Endothelial cell (in vitro differentiated cells): ENCODE measurements at places on chromosomes 7 and 10. TPM values are rescaled to one million over a fixed set of nuclear protein-coding genes. Genes with fewer than 3 reads are reported as not detected.

Gene PRRT4
- 10.8 TPM for total RNA-seq

Gene EXOC4
- 94.0 TPM for total RNA-seq

GRCh38 chr10:29862923-29863614, 196.3 kb downstream of the JCAD start:
- DNase-seq: no peak

DNA sequence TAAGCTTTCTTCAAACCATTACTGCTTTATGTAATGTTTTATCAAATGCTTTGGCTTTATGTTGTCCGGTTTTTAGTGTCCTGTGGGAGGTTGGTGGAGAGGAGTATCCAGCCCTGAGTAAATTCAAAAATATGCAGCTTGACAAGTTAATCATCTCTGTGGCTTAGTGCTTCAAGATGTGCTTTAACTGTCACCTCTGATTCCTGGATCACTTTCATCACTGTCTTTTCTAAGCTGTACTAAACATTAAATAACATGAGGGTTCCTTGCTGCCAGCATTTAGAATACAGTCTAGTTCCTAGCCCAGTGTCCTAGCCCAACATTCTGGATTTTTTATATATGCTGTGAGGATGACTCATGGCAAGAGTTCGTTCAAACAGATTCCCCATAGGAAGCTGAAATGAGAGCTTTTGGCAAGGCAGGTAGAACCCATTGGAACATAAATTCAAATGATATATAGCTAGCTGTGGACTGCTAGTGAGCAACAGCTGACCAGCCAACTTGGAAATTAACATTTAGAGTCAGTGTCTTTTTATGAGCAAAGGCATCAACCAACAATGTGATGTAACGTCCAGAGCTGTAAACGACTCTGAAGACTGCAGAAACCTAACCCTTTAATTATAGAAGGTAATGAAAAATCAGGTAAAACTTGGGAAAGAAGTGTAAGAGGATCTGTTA, 80.6 kb upstream of the OIT3 start:
- DNase-seq: no peak

DNA sequence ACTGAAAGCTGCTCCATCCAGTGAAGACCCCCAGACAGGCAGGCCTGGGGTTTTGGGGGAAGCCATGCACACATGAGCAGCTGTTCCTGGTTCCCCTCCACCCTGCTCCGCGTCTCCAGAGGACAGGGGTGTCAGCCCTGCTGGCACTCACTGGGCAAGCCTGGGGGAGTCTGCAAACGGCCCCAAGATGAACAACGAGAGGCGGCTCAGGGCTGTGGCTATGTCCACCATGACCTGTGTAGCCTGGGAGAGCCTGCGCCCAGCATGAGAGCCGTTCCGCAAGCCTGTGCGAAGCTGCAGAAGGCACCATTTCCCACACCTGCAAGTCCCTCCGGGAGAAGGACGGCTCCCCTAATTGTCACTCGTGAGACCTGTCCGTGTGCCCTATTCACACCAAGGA, 59.5 kb downstream of the DPYSL4 start:
- DNase-seq: no peak

GRCh38 chr7:23129036-23129435, 23.5 kb downstream of the KLHL7 start:
- DNase-seq: no peak

GRCh38 chr7:149329766-149330334, 67.9 kb downstream of the ZNF783 start:
- DNase-seq: no peak
